ENCODE measurements at places on chromosomes 1 and 21.

DNA sequence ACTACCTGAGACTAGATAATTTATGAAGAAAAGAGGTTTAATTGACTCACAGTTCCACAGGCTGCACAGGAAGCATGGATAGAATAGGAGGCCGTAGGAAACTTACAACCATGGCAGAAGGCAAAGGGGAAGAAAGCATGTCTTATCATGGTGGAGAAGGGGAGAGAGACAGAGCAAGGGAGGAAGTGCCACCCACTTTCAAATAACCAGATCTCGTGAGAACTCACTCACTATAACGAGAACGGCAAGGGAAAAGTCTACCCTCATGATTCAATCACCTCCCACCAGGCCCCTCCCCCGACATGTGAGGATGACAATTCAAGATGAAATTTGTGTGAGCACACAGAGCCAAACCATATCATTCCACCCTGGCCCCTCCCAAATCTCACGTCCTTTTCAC, 4.7 kb upstream of the C21orf91 start:
- DNase-seq = no peak

DNA sequence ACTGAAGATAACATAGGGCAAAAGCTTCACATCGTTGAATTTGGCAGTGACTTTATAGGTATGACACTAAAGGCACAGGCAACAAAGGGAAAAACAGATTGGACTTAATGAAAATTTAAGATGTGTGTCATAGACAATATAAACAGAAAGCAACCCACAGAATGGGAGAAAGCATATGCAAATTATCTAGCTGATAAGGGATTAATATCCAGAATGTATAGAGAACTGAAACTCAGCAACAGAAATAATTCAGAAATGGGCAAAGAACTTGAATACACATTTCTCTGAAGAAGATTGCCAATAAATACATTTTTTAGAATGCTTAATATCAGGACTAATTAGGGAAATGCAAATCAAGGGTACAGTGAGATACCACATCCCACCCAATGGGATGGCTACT, 55.2 kb upstream of the ANGPTL1 start:
- no peak for DNase-seq

DNA sequence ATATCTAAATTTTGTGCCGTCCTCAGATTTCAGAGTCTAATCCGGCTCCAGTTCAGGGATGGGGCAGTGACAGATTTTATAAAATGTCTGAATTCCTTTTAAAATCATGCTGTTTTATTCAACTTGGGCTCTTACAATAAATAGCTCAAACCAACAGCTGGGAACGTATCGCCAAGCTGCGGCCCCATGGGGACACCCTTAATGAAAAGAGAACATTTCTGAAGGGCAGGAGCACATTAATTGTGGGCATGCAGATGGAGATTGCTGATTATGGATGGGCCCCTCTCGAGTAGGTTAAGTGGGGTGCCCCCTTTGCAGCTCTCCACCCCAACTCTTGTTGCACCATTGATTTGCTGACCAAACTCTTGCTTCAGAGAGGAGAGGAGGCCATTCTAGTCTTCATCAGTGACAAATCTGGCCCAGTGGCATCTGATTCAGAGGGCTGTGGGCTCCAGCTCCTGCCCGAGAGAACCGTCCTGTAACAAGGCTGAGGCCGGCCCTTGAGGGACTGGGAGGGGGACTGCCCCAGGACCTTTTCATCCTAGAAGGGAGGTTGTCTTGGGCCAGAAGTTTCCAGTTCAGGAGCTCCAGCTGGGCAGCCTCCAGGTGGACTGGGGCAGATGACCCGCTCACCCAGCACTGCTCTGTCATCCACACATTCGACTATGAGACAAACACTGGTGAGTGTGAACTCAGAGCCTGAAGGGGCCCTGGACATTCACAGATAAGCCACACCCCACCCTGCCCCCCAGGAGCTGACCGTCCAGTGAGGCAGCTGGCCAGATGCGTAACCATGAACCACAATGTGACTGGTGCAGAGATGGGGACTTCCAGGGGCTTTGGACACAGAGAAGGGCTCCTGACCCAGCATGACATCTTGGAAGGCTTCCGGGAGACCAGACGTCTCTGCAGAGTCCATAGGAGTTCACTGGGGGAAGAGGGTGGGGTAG, 55.1 kb upstream of the TMEM51 start:
- no peak for DNase-seq

DNA sequence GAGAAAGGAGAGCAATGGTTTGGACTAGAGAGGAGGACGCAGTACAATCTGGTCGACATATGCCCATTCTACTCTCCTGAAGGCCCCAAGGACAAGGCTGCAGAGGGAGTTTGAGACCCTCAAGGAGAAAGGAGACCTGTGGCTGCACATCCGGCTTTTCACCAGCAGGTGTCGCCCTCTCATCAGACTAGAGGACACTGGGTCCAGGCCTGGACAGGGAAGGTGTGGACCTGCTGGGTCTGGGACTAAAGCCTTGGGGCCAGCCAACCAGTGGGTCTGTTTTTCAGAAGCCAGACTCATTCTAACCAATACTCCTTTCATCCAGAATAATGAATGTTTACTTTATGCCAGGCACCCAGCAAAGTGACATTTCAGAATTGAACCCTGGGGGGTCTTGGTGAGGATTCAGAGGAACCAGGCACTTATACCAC, 5.0 kb downstream of the SRARP start:
- peak; percentile 65 for DNase-seq

All from activated CD8-positive, alpha-beta memory T cell treated with anti-CD3 and anti-CD28 coated beads for 48 hours (primary cell).